Lung microvascular endothelial cell (primary cell): ENCODE measurements at places on chromosomes 3 and 15. TPM values are rescaled to one million over a fixed set of nuclear protein-coding genes. Genes with fewer than 3 reads are reported as not detected.

DNA sequence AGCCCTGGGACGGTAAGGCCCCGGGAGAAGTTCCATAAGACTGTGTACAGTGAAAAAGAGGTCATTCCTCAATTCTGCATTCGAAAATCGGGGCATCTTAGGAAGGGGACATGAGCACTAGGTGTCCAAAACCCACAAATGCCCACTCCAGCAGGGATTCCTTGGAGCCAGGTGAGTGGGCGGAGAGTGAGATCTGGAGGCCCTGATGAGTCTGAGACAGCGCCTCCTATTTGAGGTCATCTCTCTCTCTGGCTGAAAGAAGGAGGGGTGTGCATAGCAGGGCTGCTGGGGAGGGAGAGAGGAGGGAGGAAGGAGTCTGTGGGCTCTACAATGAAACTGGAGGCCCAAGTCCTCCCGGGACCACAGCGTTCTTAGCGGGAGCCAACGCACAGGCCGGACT, 38.1 kb upstream of the LACTB start:
- DNase-seq: no peak

DNA sequence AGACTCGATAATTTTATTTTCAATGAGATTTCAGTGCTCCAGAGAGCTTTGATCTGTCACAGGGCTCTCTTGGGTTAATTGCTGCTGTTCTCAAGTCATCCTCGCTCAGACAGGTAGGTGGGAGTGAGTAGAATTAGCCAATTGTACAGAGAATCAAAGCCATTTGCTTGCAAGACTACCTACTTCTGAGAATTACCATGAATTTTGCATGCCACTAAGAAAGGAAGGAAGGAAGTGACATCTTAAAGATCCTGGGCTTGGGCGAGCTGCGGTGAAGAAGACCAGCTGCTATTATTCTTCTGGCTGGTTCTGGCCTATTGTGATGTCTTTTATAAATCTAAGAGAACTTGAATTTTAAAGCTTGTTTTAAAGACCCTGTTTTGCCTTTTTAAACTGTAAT, 154.1 kb upstream of the LPP start:
- DNase-seq: no peak

DNA sequence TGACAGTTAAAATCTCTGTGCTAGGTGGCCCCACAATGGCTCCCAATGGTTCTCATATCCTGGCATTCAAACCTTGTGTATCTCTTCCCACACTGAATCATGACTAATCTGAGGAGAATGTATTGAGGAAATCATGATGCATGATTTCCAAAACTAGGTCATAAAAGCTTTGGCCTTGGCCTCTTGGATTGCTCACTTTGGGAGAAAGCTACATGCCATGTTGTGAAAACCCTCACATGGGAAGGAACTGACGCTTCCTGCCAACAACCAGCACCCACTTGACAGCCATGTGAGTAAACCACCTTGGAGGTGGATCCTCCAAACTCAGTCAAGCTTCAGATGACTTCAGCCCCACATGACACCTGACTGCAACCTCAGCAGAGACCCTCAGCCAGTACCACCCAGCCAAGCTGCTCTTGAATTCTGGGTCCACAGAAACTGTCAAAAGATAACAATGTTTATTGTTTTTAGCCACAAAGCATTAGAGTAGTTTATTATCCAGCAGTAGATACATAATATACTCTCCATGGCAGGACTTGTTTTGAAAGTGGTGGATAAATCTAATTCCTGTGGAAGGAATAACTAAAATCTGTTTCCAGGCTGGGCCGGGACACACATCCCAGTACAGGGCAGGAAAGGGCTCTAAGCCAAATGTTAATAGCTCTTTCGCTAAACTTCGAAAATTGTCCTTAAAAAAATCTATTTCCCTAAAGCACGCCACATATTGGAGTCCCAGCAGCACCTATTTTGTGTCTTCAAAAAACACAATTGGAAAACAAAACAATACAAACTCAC, 1.0 kb upstream of the ZNF620 start:
- DNase-seq: peak; percentile 98

GRCh38 chr3:37988931-37989525, 1.6 kb upstream of the VILL start:
- DNase-seq: no peak

DNA sequence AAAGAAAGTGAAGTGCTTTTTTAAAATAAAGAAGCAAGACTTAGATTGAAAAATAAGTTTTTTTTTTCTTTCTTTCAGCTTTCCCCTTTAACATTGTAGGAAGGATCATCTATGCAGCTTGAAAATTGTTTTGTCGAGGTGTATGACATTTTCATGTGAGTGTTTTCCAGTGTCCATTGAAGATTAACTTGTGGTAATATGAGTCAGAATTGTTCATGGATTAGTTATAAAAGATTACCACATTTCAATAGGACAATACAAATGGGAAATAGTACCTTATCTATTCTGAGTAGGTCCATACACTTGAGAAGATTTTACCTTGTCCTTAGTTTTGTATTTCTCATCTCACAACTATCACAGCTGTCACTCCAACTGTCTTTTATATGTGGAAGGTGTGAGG, 1234.7 kb downstream of the NSUN3 start:
- no peak for DNase-seq

- DNase-seq: peak; percentile 30
These were observed 24.4 kb upstream of the ABHD10 start for GRCh38 chr3:111954228-111954990.

DNA sequence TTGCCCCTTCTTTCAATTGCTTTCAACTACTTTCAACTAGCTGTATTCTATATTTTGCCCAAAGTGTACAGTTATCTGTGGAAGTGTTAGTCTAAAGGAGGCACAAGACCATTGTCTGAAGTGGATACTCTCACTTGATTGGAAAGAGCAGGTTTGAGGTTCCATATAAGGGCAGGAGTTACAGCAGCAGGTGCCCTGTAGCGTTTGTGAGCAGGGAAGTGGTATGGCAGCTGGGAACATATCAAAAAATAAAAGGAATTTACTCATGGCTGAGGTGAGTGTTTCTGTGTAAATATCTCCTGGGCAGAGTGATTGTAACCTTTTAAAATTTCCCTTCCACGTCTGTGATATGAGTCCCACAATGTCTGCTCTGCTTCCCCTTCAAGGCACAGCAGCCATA, 38.5 kb upstream of the DNAJC13 start:
- no peak for DNase-seq

DNA sequence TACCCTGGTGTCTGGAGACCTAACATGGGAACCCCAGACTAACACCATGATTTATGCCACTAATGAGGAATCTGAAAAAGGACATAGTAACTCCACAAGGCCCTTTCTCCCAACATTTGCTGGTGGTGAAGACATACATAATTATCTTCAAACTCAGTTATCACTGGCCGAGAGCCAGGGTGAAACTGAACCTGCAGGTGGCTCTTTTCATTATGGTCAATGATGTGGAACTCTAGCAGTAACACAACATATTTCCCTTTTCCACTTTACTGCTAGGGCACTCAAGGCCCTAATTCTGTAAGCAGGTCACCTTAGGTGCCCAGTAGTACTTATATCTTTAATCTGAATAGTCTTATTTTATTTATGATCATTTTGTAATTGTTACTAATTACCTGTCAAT, 326.4 kb upstream of the SATB1 start:
- DNase-seq: no peak

DNA sequence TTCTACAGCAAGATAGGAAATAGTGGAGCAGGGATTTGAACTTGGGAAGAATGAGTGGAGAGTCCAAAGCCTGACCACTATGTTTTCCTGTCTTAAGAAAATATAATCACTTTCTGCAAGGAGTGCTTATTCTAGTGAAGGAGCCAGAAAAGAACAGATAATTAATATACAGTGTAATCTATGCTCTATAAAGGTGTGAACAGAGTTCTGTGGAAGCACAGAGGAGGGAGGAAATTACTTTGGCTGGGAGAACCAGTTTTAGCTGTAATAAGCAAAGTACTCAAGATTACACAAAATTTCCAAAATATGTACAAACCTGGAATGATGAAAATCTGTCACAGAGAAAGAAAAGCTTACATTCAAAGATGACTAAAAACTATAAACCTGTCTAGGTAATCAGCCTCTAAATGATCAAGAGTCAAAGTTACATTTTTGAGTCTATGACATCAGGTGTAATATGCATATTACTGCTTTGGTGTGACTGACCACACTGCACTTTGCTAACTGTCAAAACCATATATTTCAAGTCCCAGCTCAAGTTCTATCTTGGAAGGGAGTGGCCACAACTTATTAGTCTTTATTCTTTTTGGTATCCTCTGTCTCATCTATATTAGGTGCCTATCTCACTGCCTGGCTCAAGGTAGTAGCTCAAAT, 40.7 kb upstream of the MB21D2 start:
- DNase-seq: no peak

DNA sequence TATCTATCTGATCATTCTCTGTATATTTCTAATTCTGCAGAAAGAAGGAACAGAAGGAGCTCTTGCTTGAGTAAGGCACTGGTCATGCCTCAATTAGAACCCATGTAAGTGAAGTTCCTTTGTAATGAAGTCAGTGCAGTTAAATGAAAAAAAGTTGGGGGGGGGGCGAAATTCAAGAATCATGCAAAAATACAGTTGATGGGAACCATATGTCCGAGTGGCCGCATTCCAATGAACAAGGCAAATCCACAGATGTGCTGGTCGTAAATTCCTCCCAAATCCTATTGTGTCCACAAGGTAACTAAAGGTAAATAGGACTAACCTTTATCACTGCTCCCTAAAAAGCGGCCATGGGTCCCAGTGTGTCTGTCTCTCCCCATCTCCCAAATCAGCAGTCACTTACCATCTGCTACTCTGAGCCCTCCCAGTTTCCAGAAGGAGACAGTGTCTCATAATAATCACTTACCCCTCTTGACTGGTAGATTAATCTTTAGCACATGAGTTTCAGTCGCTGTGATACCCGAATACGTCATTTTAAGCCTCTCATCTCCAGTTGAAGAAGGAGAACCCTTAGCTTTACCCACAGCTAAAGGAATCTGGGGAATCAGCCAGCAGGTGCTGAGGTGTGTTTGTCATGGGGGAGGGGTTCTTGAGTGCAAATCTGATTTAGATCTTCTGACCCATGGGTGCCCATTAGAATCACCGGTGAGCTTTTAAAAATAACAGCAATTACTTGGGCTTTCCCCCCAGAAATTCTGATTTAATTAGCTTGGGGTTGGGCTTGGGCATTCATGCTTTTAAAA, 56.3 kb upstream of the EPHB3 start:
- no peak for DNase-seq

- DNase-seq: no peak
These were observed 116.3 kb downstream of the KCNAB1 start for GRCh38 chr3:156236556-156237260.

DNA sequence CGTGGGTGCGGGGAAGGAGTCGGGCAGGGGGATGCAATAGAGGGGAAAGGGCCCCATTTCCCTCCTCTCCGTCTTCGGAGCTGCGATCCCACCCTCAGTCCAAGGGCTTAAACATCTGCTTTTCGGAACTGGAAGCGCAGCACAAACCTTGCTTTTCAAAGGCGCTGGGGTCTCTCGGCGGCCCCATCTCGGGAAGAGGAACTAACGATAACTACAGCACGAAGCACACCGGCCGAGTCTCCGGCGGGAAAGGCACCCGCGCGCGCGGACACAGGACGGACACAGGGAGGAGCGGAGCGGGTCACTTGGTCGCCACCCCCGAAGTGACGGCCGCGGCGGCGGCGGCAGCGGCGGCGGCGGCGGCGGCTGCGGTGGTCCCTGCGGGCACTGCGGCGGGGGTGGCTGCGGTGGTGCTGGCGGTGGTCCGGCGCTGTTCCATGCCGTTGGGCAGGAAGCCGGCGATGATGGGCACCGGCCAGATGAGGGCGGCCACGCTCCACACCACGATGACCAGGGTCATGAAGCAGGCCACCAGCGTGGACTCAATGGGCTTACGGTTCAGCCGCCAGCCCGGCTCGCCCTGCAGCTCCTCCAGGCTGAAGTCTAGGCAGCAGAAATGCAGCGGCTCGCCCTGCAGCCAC, 1.1 kb downstream of the TMEM158 start:
- DNase-seq: peak; percentile 84

- DNase-seq: peak; percentile 16
These were observed 697.7 kb downstream of the TUSC7 start for GRCh38 chr3:117407317-117407716.

DNA sequence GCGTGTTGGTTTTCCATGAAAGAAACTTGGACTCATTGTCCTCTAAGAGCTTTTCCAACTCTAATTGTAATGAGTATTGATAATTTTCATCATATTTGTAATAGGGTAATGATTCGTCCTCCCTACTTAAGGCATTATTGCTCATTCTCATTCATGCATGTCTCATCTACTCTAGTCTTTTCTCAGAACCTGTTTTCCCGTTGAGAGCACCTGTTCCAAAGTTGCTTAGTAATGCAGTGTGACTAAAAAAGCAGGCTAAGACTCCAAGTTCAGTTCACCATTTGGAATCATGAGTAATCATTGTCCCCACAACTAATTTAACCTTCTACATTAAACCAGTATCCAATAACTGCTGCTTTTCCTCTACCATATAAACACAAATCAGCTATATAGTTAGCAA, 84.0 kb downstream of the FILIP1L start:
- DNase-seq: no peak

DNA sequence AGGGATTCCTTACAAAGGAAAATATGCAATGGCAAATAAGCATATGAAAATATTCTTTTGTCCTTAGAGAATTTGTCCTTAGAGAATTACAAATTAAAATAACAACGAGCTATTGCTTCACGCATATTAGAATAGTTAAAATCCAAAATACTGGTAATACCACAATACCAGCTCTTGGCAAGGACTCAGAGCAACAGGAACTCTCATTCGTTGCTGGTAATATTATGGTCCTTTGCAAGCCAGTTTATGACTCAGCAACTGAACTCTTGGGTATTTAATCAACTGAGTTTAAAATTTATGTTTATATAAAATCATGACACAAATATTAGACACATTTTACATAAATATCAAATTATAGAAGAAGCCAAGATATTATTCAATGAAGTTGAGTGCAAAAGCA, 1730.4 kb downstream of the SI start:
- DNase-seq: no peak

DNA sequence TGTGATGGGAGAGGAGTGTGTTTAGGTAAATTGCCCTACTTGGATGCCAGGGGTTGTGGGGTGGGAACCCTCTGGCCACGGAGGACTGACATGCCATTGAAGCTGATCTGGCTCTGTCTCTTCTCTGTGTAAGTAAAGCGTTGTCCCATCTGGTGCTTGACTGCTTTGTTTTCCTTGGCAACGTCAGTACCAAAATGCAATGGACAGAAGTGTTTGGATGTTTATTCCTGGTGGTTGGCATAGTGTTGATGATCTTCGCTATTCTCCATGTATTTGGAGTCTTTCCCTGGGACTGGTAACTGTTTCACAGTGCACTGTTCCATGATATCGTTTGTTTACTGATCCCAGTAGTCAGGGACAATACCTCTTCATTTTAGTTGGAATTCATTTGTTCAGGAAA, 130.5 kb upstream of the MCTP2 start:
- DNase-seq: no peak

GRCh38 chr15:59741274-59741906, 52.3 kb upstream of the BNIP2 start:
- peak; percentile 5 for DNase-seq

- no peak for DNase-seq
These were observed 117.0 kb downstream of the SATB1 start for GRCh38 chr3:18308096-18308650.

GRCh38 chr3:50627407-50628051, 10.6 kb downstream of the MAPKAPK3 start:
- peak; percentile 56 for DNase-seq

Gene APOD
- total RNA-seq: 2.4 and 144 TPM in 2 replicates

Gene PARP16
- 1.7 and 2.2 TPM in 2 replicates for total RNA-seq

Gene CCDC54
- not detected in 2 replicates for total RNA-seq

Gene ATG7
- 25.4 and 30.5 TPM in 2 replicates for total RNA-seq

Gene MAGEL2
- under 0.01 TPM in 1 of 2 replicates, not detected in the other for total RNA-seq

Gene TMEM207
- total RNA-seq: not detected in 2 replicates

Gene CNTN4
- total RNA-seq: not detected in 2 replicates

Gene CISH
- total RNA-seq: 0.20 and 0.22 TPM in 2 replicates

Gene CACNA2D3
- not detected in 2 replicates for total RNA-seq

Gene SPG21
- 51.6 and 69.6 TPM in 2 replicates for total RNA-seq

Gene SLC6A11
- not detected in 2 replicates for total RNA-seq

Gene UCN2
- not detected in 2 replicates for total RNA-seq
